ENCODE measurements at places on chromosomes 3 and 15.

- no peak for DNase-seq
These were observed 181.4 kb downstream of the NTRK3 start for GRCh38 chr15:88075102-88075501.

DNA sequence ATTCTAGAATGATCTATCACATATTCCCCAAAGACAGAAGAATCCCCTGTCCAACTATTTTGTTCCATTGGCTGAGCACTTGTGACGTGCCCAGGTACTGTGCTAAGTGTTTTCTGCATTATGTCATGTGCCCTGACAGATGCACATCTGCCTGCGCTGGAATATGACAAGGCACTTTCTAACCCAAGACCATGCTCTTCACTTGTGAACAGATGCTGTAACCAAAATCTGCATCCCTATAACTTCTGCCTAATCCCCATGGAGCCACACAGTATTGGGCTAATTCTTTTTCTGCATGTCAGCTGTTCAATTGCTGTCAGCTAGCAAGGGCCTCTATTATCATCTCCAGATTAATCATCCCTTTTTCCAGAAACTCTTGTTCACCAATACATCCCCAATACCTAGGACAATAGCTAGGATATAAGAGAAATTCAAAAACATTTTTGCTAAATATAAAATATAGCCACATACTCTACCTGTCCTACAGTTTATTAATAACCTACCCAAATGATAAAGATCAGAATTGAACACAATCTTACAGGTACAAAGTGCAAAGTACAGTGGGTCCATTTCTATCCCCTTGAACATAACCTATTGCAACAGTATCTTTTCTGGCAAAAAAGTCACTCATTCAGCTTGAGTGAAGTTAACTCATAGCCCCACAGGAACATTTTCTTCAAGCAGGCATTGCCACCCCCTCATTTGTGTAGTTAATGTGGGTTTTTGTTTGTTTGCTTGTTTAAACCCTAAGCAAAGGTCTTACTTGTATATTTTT, 109.4 kb upstream of the LRRN1 start:
- DNase-seq: no peak

DNA sequence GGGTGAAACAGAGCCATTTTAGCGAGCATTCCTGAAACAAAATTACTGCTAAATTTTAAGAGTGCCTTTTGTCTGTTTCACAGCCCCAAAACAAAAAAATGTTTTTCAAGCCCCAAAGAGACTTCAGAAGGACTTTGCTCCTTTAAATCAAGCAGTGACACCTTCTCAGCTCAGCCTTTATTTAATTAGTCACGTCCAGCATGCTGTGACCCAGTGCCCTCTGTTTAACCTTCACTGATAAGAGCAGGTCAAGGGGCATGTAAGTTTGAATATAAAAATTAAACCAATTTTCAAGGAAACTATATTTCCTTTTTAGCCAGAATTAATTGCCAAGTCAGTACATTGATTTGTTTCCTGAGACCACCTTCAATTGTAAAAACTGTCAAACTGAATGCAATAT, 40.6 kb downstream of the ISL2 start:
- DNase-seq: no peak

DNA sequence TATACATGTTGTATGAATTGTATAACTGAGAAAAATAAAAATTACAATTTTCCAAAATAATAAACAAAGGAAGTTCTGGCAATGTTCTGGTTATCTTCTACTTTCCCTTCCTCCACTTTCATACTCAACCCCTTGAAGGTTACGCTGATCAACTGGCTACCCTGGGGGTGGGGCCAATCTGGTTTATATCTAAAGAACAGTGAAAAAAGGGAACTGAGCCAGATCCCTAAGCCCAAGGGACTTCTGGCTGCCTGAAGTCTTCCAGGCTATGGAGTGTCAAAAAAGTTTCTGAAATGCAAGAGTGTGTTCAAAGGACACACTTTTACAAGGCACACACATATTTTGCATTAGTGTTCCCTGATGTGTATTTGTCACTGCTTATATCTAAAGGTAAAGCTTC, 591.9 kb downstream of the ROBO1 start:
- no peak for DNase-seq

- no peak for DNase-seq
These were observed 9.6 kb upstream of the TMEM41A start for GRCh38 chr3:185508335-185508991.

DNA sequence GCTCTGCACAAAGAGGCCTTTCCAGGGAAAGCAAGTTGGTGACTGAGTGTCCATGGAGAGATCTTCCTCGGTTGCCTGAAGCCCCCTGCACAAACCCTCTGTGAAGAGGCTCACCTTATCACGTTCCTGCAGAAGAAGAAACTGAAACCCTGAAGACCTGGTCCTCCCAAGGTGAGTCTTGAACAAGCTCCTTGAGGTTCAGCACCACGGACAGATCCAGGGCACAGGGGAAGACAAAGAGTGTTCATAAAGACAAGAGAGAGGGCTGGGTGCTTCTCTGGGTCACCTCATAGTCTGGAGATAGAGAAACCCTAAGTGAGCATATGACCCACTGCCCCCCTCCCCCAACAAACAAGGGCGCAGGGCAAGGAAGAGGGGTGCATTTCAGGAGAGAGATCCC, 21.7 kb upstream of the TBC1D21 start:
- peak; percentile 19 for DNase-seq

- DNase-seq: no peak
These were observed 250.1 kb downstream of the DIPK2A start for GRCh38 chr3:144221761-144222160.

DNA sequence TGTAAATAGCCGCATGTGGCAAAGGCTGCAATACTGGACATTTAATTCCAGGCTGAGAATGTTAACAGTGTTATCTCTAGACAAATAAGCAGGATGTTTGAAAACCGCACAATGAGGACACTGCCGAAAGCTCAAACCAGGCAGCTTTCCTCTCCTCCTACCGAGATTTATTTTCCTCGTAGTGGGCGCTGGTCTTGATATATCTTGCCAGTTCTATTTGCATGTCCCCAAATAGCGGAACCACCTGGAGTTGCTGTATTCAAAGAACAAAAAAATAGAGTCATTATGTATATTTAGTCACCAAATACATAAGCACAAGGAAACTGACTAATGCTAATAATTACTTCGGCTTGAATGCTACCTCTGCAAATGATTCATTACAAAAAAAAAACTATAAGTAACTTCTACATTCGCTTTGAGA, 46.5 kb downstream of the CYFIP1 start:
- no peak for DNase-seq

DNA sequence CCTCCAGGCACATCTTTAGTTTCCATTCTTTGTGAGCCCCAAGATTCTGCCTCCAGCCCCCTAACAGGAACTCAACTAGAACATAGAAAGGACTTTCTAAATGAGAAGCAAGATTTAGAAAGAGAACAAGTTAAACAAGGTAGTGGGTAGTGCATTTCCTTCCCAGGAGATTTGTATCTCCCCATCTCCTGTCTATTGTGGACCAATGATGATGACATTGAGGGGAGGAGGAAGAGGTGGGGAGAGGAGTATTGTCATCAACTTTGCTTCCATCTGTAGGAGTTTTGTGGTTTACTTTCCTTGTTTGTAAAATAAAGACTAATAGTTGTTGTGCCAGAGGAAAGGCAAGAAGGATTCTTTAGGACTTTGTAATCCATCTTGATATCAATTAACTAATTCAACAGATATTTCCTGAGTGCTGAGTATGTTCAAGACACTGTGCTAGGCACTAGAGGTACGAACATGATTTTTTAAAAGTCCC, 235.3 kb upstream of the ROPN1 start:
- no peak for DNase-seq

- no peak for DNase-seq
These were observed 20.3 kb upstream of the NOX5 start for GRCh38 chr15:68994149-68994548.

DNA sequence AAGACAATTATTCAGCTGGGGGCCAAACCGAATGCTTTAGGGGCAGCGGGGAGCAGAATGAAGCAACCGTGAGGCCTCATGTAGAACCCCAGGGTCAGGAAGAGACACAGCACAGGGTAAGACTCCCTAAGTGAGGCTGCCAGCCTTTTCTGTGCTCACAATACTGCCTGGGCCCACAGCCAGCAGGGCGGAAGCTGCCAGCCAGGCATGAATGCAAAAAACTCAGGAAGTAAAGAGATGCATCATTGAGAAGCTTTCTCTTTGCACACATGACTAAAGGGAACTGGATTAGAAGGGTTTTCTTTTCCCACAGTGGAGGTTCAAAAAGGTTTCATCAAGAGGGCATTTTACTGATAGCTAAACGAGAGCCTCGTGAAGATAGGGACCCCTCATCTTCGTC, 33.3 kb downstream of the CA12 start:
- DNase-seq: no peak

- DNase-seq: no peak
These were observed 20.0 kb upstream of the KLF13 start for GRCh38 chr15:31306426-31307269.

DNA sequence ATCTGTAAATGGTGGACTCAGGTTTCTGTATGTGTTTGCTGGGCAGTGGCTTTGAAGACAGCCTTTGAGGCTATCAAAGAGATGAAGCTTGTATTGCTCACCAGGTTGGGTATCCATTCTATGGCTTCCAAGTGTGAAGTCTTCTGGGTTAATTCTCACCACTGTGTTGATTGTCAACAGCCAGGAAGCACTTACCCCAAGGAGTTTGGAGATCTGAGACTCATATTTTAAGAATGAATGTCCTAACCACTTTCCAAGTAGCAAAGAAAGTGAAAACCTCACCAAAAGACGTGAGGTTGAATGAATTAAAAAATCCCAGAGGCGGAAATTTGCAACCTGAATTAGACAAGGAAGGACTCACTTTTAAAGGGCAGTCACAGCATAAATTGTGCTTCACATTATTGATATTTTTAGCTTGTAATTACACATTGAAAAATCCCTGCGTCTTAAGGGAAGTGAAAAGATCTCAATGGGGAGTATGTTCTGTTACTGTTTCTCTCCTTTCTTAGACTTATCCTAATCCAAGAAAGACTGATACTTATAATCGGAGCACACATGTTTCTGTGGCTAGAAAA, 304.0 kb upstream of the TPRG1 start:
- DNase-seq: no peak

Measured in stimulated activated CD4-positive, alpha-beta T cell treated with anti-CD3 and anti-CD28 coated beads, Interleukin-1b, Interleukin-23, amount 100 ng/mL, for 24 hours (primary cell).